KG1 (cell line): ENCODE measurements at places on chromosomes 6 and 20.
A peak's percentile ranks its signal among the peaks of the same experiment; 100 is the strongest.

DNA sequence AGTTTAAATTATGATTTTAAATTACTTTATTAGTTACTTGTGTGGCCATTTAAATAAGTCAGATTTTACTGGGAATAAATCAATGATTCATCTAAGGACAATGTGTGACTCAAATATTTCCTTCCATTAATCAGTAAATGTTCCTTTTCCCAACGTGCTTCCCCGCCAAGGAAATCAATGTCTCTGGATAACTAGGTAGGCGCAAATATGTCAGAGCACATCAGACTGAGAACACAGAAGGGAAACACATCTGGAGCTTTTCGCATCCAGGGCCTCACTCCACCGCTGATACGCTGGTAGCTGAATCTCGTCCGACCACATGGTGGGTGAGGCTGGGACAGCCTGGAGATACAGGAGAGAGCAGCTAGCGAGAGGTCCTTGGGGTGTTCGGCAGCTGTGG, 56.4 kb upstream of the RPS6KA2 start:
- DNase-seq, result no peak

DNA sequence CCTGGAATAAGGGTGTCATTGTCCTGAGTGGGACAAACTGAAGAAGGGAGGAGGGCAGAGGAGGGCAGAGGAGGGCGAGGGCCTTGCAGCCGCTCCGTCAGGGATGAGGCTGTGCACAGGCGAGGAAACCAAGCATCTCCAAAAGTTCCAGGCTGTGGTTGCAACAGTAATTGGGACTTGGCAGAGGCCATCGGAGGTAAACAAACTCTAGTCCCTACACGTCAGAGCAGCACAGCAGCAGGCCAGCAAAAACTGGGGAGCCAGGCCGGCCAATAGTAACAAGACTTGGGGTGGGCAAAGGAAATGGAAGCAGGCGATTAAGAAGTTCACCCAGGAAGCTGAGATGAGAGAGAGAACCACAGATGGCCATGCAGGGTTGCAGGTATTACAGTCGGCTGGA, 142.8 kb downstream of the SMOC2 start:
- no peak for DNase-seq

GRCh38 chr20:17928211-17928611, 40.4 kb downstream of the SNX5 start:
- no peak for DNase-seq

GRCh38 chr6:138417493-138418117, 13.6 kb downstream of the HEBP2 start:
- DNase-seq, result no peak

DNA sequence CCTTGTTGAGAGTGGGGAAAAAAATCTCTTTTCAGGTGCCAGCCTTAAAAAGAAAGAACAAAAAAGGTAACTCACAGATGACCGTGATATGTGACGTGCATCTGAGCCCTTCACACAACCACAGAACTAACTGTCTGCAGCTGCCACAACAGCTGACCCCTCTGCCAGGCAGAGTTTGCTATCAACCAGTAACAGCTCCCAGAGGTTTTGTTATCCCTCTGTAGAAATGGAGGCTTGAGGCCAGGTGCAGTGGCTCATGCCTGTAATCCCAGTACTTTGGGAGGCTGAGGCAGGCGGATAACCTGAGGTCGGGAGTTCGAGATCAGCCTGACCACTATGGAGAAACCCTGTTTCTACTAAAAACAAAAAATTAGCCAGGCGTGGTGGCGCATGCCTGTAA, 42.8 kb downstream of the SLC52A3 start:
- no peak for DNase-seq

- DNase-seq, result no peak
Observed at GRCh38 chr20:22999756-23000155, 35.4 kb upstream of the SSTR4 start.

DNA sequence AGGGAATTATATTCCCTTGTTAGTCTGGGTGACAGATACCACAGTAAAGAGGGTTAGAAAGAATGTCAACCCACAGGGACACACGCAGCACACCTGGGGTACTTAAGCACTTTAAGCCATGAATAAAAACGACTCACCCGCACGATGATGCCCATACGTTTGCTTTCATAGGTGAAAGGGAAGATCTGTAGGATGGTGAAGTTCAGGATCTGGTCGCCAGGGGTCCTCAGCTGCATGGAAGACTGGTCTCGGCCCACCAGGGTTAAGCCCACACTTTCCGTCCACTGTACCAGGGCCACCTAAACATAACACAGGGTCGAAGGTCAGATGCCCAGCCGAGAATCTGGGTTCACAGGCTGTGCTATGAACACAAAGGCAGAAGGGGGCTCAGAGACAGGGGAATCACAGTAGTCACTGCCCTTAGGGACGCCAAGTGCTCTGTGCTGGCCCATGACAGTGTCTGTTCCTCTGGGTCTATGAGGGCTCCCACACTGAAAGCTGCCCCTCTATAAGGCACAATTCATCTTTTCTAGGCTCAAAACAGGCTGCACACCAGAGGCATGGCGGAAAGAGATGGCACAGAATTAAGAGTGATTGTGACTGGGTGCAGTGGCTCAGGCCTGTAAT, 96.8 kb upstream of the NFATC2 start:
- peak; percentile 39 for DNase-seq

DNA sequence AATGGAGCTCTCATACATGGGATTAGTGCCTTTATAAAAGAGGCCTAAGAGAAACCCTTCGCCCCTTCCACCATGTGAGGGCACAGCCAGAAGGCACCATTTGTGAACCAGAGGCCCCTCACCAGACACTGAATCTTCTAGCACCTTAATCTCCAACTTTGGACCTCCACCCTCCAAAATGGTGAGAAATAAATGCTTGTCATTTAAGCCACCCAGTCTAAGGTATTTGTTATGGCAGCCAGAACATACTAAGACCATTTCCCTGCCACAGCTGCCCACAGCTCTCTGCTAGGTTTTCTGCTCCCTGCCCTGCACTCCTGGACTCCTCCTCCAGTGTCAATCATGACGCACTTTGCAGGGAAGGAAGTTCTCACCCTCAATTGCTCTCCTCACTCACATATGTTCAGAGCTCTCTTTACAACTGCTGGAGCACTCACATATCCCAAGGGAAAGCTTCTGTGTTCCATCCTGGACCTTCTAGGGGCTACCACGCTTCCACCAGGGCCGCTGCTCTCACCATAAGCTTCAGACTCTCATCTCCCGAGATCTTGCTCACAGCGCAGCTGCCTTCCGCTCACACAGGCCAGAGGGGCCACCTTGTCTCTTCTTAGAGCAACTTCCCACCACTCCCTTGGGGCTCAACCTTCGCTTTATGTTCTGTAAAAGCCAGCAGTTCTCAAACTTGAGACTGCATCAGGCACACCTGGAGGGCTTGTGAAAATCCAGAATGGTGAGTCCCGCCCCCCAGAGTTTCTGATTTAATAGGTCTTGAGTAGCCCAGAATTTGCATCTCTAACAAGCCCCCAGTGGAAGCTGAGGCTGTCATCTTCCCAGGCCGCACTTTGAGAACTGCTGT, 1.6 kb upstream of the LY86 start:
- DNase-seq, result no peak

GRCh38 chr20:55586610-55587009, 418.7 kb downstream of the CBLN4 start:
- no peak for DNase-seq

- peak; percentile 64 for DNase-seq
Observed at GRCh38 chr20:24337069-24337468, 132.4 kb upstream of the SYNDIG1 start.

DNA sequence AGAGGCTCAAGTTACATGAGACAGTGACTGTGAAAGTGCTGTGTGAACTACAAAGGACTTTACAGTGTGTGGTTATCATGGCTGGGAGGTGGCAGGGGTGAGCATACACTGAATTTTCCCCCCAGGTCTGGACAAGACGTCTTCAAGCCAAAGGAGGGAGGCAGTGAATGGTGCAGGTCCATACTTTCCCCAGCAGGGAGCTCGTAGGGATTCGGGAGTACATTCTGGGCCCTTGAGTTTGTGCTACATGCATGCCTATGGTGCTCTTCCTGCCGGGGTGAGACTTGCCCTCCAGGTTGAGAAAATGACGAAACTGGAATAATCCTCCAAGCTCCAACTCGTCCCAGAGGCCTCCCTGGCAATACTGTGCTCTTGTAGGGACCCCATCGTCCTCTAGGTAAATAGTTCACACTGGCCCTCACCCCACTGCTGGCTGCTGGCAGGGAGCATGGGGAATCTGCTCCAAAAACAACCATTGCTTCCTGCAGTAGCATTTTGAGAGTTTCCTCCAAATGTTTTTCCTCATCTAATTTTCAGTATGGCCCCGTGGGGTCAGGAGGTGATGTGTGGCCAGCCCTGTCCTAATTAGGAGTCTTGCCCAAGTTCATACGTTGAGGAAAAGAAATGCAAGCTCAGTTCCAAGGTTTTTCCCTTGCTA, 57.6 kb downstream of the ZNF831 start:
- no peak for DNase-seq

GRCh38 chr20:37360391-37361115, 14.6 kb downstream of the SRC start:
- no peak for DNase-seq

- no peak for DNase-seq
Observed at GRCh38 chr6:46422619-46423018, 68.6 kb downstream of the RCAN2 start.

DNA sequence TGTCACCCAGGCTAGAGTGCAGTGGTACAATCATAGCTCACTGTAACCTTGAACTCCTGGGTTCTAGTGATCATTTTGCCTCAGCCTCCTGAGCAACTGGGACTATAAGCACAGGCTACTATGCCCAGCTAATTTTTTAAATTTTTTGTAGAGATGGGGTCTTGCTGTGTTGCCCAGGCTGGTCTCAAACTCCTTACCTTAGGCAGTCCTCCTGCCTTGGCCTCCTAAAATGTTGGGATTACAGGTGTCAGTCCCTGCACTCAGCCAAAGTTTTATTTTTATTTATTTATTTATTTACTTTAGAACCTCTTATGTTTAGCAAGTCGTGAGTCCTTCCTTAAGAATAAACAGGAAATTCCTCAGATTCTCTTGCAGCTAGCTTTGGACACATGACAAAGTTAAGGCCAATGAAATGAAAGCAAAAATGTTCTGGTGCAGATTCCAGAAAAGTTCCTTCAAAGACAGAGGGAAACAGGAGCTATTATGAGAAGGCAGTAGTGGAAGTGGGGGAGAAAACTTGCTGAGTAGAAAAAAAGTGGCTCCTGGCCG, 19.1 kb downstream of the PIM1 start:
- DNase-seq, result no peak

- no peak for DNase-seq
Observed at GRCh38 chr6:15690510-15690909, 27.7 kb upstream of the DTNBP1 start.

- DNase-seq, result peak; percentile 18
Observed at GRCh38 chr20:10551732-10552724, 116.9 kb downstream of the SLX4IP start.

GRCh38 chr6:47476781-47477496, 650 bp upstream of the CD2AP start:
- DNase-seq, result no peak

DNA sequence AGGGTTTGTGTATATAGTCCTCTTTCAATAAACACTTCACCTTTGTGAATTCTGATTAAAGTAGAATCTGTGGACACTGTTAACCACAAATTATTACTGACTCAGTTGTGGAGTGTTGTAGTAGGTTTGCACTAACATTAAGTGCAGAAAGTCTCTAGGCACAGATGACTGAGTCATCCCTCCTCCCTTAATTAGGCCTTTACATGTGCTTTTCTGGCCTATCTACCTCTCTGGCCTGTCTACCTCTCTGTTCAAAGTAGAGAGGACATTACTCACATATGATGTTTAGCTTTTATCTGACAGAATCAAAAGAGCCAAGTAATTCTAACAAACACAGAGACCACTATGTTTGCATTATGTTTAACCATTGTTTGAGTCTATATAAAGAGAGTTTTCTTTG, 783.0 kb downstream of the TENT5A start:
- no peak for DNase-seq

DNA sequence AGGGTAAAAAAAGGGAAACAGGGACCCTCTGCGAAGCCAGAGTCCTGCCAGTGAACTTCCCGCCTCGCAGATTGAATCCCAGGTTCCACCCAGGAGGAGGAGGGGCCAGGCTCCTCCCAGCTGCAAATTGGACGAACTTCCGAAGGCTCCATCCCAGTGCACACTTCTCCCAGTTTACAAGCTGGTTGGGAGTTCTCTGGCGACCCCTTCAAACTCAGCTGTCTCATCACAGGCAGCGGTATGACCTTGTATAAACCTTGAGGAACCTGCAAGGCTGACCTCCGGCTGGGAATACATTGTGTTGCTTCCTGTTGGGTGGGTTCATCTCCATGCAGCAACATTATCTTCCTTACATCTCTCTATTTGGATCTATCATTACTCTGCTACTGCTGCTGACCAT, 962.7 kb downstream of the GRIK2 start:
- DNase-seq, result no peak

- DNase-seq, result no peak
Observed at GRCh38 chr6:129709196-129709768, 695 bp downstream of the ARHGAP18 start.

GRCh38 chr6:164045082-164045481, 630.6 kb downstream of the QKI start:
- no peak for DNase-seq

- no peak for DNase-seq
Observed at GRCh38 chr20:1287787-1288569, 21.9 kb downstream of the SNPH start.
